ENCODE measurements at places on chromosomes 12 and 14. TPM values are rescaled to one million over a fixed set of nuclear protein-coding genes. Genes with fewer than 3 reads are reported as not detected.

FBRSL1 gene
- total RNA-seq = 6.8 TPM

CIDEB gene
- 1.0 TPM for total RNA-seq

NPAS3 gene
- 0.51 TPM for total RNA-seq

SYNDIG1L gene
- total RNA-seq = not detected

CLEC2A gene
- not detected for total RNA-seq

ANKRD33 gene
- not detected for total RNA-seq

MYO1A gene
- total RNA-seq = not detected

CDH24 gene
- 3.5 TPM for total RNA-seq

INHBE gene
- total RNA-seq = 7.2 TPM

TAMALIN gene
- total RNA-seq = 17.9 TPM

SRGAP1 gene
- 6.4 TPM for total RNA-seq

ACSS3 gene
- 8.8 TPM for total RNA-seq

LTB4R gene
- total RNA-seq = 2.1 TPM

BATF gene
- total RNA-seq = not detected

GPR135 gene
- total RNA-seq = 2.1 TPM

HOXC11 gene
- not detected for total RNA-seq

SERPINA5 gene
- total RNA-seq = not detected

PLA2G1B gene
- total RNA-seq = not detected

GPR132 gene
- total RNA-seq = 1.4 TPM

FOXN4 gene
- total RNA-seq = not detected

TEX52 gene
- total RNA-seq = not detected

EID3 gene
- total RNA-seq = 3.6 TPM

APOLD1 gene
- total RNA-seq = 2.0 TPM

TESPA1 gene
- total RNA-seq = not detected

HRK gene
- 0.09 TPM for total RNA-seq

DDX11 gene
- total RNA-seq = 5.4 TPM

RBM19 gene
- total RNA-seq = 10.5 TPM

MANSC4 gene
- not detected for total RNA-seq

ACOT6 gene
- not detected for total RNA-seq

TAS2R20 gene
- 0.68 TPM for total RNA-seq

GPD1 gene
- 1.3 TPM for total RNA-seq
